ENCODE measurements at places on chromosomes 5 and 9.
A peak's percentile ranks its signal among the peaks of the same experiment; 100 is the strongest.

DNA sequence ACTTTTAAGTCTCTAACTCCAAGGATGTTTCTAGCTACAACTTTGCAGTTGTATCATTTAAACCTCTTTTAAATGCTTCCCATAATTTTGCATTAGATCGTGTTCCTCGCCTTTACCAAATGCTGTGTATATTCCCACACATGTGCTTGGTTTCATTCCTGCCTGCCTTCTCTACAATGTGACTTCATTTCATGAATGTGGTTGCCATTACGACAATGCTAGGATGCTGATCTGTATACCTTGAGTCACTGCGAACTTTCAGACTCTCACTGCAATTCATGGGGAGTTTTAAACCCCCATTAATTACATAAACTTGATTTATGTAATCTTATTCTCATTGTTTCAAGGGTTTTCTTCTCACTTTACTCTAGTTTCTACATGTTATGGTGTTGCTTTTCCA lies 50.3 kb downstream of the UBE2QL1 start:
- DNase-seq, result no peak

DNA sequence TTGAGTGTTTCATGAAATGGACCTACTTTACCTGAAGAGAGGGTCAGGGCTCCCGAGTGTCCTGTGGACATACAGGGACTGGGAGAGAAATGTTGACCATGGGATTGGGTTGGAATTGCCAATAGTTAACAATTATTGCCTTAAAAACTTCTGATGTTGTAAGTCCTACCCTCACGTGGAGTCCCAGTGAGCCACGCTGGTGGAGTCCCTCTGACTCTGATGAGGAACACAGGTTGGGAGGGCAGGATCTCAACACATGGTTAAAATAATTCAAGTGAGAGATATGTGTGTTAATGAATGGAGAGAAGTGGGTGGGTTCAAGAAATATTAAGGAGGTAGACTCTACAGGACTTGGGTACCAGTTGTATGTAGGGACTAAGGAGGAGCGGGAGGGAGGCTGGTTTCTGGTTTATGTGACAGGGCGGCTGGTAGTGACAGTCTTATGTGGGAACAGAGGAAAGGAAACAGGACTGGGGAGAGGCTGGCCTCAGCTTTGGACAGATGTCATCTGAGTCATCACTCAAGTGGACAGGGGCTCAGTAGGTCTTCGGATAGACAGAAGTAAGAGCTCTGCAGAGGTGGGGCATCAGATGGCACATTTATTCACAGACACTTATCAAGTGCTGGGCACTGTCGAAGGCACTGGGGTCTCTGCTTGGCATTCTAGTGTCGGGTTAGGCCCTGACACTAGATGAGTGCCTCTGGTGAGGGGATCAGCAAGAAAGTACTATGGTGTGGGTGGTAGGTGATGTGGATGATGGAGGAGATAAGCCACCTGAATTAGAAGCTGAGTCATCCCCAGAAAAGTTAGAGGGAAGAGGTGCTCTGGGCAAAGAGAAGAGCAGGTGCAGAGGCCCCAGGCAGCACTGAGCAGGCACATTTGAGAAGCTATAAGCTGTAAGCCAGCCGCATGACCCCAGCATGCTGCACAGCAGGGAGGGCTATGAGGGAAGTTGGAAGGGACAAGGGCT lies 27.2 kb downstream of the MAML1 start:
- no peak for DNase-seq

DNA sequence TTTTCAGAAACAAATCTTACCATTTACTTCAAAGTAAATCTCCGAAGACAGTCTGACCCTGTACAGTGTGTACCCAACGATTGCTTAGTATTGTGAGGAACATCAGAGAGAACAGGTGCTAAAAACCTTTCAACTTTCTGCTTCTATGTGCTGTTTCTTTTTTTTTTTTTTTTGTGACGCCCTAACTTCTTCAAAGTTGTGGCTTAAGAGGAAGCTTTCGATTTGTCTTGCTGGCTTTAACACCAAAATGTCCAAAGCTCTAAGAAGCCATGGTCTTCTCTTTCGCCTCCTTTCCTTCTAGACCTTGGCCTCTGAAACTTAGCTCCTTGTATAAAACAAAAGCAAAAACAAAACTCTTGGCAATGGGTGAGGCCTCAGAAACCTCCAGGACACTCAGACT lies 1.2 kb downstream of the TNFSF8 start:
- no peak for DNase-seq

- DNase-seq, result no peak
Observed at GRCh38 chr9:121981118-121981883, 111.8 kb downstream of the TTLL11 start.

- peak; percentile 79 for DNase-seq
Observed at GRCh38 chr5:135993880-135994636, 34.7 kb upstream of the TGFBI start.

- no peak for DNase-seq
Observed at GRCh38 chr5:42791151-42791550, 20.5 kb downstream of the SELENOP start.

DNA sequence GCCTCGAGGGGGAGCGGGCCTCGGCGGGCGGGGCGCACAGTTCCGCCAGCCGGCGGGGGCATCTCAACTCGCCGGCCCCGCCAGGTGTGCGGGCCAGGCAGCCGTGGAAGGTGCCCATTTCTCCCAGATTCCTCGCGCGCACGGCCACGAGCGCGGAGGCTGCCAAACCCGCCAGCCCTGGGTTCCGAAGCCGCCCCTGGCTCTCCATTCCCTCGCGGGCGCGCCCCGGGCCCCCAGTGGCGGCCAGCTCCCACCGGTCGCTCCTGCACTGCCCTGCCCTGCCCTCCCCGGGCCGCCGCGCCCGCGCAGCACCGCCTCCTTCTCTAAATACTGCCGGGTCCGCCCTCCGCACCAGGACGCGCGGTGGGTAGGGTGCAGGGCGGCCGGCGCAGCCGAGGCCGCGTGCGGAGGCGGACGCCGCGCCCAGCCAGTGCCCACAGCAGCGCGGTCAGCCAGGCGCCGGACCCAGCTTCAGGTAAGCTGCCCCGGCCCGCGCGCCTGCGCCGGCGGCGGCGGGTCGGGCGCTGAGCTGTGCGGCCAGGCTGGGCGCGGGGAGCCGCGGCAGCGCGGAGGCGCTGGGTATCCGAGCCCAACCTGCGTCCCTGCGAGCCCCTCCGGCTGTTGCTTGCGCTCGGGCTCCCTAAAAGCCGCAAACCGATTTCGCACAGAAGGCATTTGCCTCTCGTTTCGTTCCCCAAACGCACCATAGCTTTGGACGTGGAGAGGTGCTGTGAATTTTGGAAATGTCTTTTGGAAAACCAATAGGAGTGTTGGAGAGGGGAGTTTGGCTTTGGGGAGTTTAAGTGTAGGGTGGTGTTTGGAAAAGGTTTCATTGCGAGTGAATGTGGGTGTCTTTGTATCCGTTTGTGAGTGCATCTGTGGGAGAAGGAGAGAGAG lies at the start of gene TMEM171:
Gene TMEM171 (plus strand): TSS at position 354 of the 897 bp plus-strand sequence. CDS start 2,799 bp downstream, outside the sequence.
- DNase-seq, result peak; percentile 77

DNA sequence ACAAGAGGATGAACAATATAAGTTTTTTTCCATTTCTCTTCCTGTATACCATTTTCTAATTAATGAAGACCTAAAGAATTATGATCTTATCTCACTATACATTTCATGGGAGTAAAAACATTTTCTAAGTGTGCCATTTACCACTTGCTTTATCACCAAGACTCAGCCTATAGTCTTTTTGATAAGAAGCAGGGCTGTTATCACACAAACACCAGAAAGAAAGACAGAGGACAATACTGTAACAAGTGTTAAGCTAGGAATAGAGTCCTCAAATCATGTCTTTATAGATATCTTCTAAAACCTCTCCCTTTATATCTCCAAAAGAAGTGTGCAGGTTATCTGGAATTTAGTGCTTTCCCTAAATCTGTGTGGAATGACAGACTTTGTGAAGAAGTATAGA lies 119.7 kb downstream of the FAM174A start:
- DNase-seq, result no peak

- peak; percentile 89 for DNase-seq
Observed at GRCh38 chr9:124411514-124412227, 3.6 kb downstream of the PSMB7 start.

Data from GM23248 (cell line).